Activated CD4-positive, alpha-beta T cell treated with anti-CD3 and anti-CD28 coated beads for 48 hours (primary cell): ENCODE measurements at places on chromosomes 5 and 9.

- no peak for DNase-seq
These were observed 172.7 kb downstream of the TRIM32 start for GRCh38 chr9:116859763-116860162.

DNA sequence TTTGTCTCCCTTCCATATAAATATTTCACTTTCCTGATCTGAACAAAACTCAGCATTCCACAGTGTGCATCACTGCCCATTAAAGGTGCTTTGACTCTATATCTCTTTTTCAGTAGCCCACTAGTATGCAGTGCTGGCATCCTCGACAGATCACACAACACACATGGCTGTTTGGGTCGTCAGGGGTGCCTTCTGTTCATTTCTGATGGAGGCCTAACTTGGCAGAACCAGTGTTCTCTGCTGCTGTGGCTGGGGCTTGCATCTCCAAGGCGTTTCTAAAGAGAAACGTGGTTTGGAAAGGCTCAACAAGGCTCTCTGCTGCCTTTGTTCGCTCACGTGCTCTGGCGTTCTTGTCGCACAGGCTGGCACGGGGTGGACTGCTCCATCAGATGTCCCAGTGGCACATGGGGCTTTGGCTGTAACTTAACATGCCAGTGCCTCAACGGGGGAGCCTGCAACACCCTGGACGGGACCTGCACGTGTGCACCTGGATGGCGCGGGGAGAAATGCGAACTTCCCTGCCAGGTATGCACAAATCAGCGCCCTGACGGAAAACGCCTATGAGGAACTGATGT is 97.7 kb upstream of the PRRC1 start:
- DNase-seq, result no peak

DNA sequence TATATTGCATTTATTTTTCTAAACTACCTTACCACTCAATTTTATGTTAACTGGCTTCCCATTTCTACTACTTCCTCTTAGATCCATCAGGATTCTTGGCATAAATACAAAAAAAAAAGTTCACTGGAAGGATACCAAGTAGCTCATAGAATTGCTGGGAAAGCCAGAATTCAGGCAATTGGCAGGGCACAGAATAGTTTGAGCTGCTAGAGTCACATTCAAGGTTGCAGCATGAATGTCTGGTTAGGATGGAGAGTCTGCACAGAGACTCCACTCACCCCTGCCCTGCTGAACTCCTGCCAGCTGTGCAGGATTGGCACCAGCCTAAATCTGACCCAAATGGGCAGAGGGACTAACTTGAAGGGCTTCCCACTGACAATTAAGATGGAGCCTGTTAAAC is 4.9 kb upstream of the AMACR start:
- no peak for DNase-seq

DNA sequence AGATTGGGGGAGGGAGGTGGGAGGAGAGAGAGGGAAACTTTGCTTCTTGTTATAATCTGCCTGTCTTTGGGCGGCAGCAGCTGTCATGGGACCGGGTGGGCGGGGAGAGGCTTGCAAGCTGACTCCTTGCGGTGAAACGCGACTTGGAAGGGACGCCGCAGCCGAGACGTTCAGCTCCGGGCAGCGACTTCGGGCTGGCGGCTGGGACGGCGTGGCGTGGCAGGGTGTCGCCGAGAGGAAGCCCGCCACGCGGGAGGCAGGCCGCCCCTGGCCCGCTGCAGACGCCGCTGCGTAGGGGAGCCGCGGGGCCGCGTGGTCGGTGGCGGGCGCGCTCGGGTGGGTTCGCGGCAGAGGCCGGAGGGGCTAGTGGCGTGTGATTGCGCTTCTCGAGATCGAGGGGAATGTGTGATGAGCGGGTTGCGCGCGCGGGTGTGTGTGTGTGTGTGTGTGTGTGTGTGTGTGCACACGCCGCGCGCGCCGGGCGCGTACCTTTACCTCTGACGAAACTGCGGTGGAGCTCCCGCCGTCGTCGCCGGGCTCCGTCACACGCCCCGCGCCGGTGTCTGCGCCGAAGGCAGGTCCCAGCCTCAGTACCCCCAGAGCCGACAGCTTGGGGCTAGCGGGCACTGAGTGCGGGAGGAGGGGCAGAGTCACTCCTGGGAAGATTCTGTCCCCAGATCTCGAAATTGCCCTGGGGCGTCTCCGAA is 1.7 kb downstream of the PPARGC1B start:
- peak; percentile 84 for DNase-seq

- no peak for DNase-seq
These were observed 277.9 kb upstream of the CDH9 start for GRCh38 chr5:27316271-27316650.

DNA sequence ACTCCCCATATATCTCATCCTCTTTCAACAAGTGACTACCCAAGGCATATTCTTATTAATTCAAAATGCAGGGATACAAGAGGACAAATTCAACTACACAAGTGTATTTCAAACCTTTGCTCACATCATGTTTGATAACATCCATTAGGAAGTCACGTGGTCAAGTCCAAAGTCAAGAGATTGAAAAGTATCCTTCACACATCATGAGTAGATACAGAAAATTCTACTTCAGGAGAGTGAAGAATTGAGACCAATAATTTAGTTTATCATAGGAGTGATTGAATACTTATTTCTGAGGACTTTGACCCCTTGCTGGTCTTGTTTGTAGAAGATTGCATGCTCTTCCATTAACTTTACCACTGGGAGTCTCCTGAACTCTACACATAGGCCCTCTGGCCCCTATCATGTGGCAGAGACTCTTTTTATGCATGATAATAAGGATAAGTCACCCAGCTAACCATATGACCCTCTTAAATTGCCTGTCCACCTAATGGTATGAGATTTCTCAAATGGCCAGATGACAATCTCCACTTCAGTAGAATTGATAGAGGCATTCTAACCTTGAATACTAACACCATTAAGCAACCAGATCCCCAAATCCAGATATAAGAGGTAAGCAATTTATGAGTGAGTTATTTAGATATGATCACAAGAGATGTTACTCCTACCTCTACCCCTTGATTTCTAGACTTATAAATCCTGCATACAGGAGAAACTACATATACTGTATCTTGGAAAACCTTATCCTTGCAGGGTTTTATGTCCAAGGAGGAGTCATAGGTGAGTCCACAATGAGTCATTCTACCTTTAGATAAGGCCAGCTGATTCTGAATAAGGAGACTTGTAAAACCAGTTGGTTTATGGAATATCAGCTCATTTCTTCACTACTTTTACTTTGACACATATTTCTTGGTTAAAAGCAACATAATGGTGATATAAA is 26.6 kb upstream of the SLC46A2 start:
- no peak for DNase-seq
